ENCODE measurements at places on chromosomes 4 and X.
A peak's percentile ranks its signal among the peaks of the same experiment; 100 is the strongest.

DNA sequence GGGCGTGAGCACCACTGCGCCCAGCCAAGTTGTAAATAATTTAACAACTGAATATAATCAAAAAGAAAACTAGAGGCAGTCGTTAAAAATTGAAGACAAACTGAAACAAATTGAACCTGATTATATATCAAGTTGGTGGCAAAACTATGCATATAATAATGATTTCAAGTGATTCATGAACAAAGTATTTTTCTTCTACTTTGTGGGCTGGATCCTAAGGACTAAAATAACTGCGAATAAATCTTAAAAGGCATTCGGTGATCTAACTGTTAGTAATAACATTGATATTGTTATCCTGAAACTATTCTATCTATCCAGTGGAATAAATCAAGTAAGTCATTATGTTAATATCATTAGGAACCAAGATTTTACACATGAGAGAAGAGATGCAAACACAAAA lies 21.2 kb upstream of the USP9X start:
- no peak for DNase-seq

- DNase-seq, result peak; percentile 97
Observed at GRCh38 chr4:6673660-6674499, 19.8 kb upstream of the S100P start.

DNA sequence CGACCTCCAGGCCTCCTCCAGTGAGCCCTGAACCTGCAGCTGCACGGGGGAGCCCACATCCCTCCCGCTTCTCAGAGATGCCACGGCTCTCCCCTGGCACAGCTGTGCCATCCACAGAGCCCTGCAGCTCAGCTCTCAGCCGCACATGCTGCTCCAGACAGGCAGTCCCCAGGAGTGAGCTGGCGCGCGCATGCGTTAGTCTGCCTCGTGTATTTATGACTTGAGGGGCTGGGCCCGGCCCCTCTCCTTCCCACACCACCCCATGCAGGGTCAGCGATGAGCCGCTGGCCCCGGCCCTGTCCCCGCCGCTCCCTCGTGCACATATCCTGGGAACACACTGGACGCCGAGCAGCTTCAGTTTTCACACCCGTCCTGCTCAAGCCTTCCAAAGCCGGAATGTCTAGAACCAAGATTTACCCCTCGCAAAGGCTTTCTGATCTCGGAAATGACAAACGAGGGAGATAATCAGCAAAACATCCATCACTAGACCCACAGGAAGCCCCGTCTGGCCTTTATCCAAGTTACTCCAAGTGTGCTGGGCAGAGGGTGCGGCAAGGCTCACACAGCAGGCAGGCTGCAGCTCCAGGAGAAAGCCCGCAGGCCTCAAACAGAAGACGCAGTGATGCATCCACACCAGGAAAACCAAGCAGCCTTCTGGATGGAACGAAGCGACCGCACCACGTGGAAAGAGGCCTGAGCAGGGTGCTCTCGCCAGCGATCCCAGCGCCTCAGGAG lies 24.3 kb downstream of the GAK start:
- no peak for DNase-seq

- no peak for DNase-seq
Observed at GRCh38 chr4:87835743-87836142, 3.0 kb downstream of the MEPE start.

GRCh38 chr4:184197536-184198082 lies 20.1 kb downstream of the ENPP6 start:
- no peak for DNase-seq

- no peak for DNase-seq
Observed at GRCh38 chr4:24984602-24985532, 45.9 kb downstream of the LGI2 start.

GRCh38 chrX:109274806-109275205 lies 207.1 kb downstream of the GUCY2F start:
- no peak for DNase-seq

- DNase-seq, result peak; percentile 39
Observed at GRCh38 chrX:45876206-45876605, 669.0 kb downstream of the ZNF674 start.

DNA sequence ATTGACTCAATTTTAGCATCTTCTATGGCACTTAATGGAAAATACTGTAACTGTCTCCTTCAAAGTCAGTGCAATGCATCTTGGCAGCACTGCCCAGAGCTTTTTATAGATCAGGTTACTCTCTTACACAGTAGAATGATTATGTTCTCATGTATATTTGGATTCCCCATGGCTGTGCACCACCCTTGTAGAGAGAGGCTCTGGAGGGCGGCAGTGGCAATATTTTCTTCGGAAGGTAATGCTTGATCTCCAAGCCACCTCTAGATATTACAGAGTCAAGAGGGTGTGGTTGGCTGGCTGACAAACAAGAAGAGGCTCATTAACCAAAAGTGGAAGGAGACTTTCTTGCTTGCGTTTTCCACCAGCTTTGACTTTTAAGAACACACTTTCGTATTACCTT lies 72.8 kb upstream of the ARSJ start:
- DNase-seq, result no peak

Data from WERI-Rb-1 (cell line).